Activated CD8-positive, alpha-beta memory T cell treated with anti-CD3 and anti-CD28 coated beads, Interleukin-2, amount 50 U/mL, for 4 hours (primary cell): ENCODE measurements at places on chromosomes 3 and 15.

- peak; percentile 38 for DNase-seq
These were observed 9.6 kb downstream of the OSBPL11 start for GRCh38 chr3:125585595-125586223.

GRCh38 chr3:152175528-152175889, 93.2 kb upstream of the MBNL1 start:
- DNase-seq: no peak

- DNase-seq: no peak
These were observed 216.2 kb downstream of the ITPR1 start for GRCh38 chr3:4709341-4709740.

DNA sequence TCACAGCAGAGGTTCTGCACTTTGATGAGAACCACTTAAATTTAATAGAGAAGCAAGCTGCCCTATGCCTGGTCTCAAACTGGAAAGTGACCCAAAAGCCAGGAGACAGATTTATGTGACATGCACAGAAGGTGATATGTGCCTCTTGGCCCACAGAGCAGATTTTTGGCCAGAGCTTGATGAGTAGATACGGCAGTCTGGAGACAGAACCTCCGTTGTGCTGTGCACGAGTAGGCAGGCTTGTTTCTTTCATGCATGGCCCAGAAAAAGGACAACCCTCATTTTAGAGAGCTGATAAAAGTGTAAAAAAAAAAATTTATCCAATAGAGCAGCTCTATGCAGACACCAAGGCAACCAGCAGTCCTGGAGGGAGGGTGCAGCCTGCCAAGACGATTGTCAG, 423.1 kb downstream of the CNTN6 start:
- no peak for DNase-seq

DNA sequence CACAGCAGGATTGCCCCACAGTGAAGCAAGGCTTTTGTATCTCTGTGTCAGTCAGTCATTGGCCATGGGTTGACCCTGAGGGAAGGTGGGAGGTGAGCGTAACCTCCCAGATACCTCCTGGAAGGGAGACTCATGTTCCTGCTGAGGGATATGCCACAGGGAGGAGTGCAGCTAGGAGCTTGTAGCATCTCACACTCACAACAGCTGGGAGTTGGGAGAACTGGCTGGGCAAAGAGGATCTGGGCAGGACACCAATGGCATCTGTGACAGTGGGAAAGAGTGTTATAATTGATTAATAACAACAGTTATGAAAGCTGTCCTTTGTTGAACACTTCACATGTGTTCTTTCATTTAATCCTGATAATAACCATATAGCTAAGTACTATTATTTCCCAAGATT, 171.0 kb downstream of the TLE3 start:
- no peak for DNase-seq

DNA sequence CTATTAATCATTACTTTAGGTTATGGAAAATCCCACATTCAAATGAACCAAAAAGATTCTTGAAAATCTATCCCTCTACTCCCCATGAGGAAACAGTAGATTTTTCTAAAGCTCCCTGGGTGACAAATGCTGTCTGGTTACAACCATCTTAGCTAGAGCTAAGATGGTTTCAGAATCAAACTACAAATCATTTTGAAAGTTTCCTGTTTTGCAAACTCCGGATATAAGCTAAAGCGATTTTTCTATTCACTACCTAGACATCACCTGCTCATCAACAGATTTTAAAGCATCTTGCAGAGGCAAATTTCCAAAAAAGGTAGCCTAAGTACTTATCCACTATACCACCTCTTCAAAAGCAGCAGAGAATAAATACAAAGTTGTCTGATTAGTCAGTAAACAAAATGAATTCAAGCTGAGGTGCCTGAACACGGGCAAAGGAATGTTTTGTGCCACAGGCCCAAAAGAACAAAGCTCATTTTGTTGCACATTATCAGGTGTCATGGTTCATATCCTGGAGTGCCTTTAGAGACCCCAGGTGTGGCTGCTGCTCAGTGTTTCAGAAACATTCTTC, 204.9 kb downstream of the TNIK start:
- no peak for DNase-seq

DNA sequence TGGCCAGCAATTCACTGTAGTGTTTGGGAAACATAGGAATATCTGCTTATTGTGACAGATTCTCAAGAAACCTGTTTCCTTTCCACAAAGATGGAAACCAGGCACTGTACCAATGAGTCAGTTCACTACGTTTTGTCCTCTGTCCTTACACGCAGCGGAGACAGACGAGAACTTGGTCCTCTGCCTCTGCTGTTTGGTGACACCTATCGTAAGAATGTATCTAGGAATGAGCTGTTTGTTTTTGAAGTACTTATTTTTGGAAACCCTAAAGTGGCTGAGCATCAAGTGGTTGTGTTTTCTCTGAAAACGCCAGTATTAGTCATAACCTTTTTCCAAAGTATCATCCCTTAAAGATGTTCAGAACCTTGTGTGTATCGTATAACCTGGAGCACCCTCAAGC, 93.0 kb downstream of the PGPEP1L start:
- no peak for DNase-seq

DNA sequence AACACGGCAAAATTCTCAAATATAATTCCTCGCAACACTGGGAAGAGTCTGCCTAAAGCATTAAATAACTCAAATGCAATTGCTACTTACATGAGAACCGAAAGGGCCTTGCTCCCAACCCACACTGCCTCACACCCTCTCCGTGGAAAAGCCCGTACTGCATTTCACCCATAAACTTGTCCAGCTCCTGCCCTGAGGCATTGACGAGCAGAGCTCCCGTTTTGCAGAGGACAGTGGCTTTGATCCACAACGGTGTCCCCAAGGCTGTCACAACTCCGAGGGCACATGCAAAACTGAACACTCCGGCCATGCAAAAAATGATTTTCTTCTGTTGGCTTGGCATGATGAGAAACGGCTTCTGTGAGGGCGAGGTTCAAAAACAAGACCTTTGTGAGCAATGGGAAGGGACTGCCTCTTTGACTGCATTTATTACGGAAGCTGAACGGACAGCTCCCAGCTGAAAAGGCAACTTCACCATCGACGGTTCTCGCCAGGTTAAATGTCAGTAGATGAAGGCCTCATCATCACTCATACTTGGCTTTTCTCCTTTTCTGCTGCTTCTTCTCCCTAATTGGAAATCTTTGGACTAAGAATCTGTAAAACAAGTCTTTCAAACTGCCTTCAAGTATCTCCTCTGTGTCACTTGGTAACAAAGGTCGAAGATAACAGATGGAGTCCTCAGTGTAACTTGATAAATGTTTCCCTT, at the start of gene CLRN1:
Gene CLRN1 (minus strand): TSS at position 362 of the 706 bp plus-strand sequence. CDS start 19 bp downstream, at position 343.
- DNase-seq: no peak
